CD14-positive monocyte (primary cell): ENCODE measurements at places on chromosomes 3 and 15. TPM values are rescaled to one million over a fixed set of nuclear protein-coding genes. Genes with fewer than 3 reads are reported as not detected.

- DNase-seq: no peak
These were observed 27.2 kb downstream of the PRKCD start for GRCh38 chr3:53188136-53188685.

The DNAJA4 gene
- polyA plus RNA-seq: 7.6 and 20.9 TPM in 2 replicates

The PDIA5 gene
- polyA plus RNA-seq: 7.1 TPM

The HAPLN3 gene
- 0.65 TPM for polyA plus RNA-seq

- DNase-seq: no peak
These were observed 17.4 kb upstream of the RARB start for GRCh38 chr3:25410703-25411102.

GRCh38 chr15:100112636-100113305 is 229.0 kb downstream of the ADAMTS17 start:
- DNase-seq: no peak

GRCh38 chr3:146100825-146101444 is 60.0 kb downstream of the PLOD2 start:
- no peak for DNase-seq

The B3GALNT1 gene
- 0.09 and 0.13 TPM in 2 replicates for polyA plus RNA-seq

The MUC4 gene
- not detected for polyA plus RNA-seq

GRCh38 chr15:82647835-82648256 is 683 bp upstream of the CPEB1 start:
- no peak for DNase-seq
